ENCODE measurements at places on chromosomes 5 and 9. TPM values are rescaled to one million over a fixed set of nuclear protein-coding genes. Genes with fewer than 3 reads are reported as not detected.

- H3K4me1 ChIP-seq: no peaks in the 10 kb centered on the region
- no peak overlapping the region for H3K4me3 ChIP-seq
- no peaks in the 10 kb centered on the region for H3K27me3 ChIP-seq
- H3K36me3 ChIP-seq: no peaks in the 10 kb centered on the region
Measured at GRCh38 chr9:104009826-104010225, 84.3 kb upstream of the SMC2 start.

OR1L8 gene
- total RNA-seq: not detected

DNA sequence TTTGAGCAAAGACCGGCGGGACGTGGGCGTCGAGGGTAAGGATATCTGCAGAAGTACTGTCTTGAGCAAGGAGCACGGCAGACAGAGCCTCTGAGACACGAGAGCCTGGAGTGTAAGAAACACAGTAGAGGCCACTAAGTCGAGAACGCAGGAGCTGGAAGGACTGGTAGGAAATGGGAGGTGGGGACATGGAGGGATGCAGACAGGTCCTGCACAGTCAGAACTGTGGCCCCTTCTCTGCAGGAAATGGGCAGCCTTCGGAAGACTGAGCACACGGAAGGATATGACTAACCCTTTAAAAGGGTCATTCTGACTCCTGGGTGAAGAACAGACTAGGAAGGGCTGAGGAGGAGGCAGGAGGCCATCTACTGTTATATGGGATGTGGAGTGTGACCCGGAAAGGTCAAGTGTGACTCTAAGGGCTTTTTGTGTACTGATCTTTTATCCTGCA is 1.4 kb upstream of the CAMSAP1 start:
- peaks cover 37% of the 10 kb centered on the region for H3K4me1 ChIP-seq
- no peak for DNase-seq
- peak overlapping the region; percentile 94 for H3K27ac ChIP-seq
- H3K27me3 ChIP-seq: no peaks in the 10 kb centered on the region
- H3K4me3 ChIP-seq: peak overlapping the region; percentile 81
- H3K36me3 ChIP-seq: peaks cover 3% of the 10 kb centered on the region

SHISAL2B gene
- not detected for total RNA-seq

- no peak overlapping the region for H3K27ac ChIP-seq
- H3K4me3 ChIP-seq: no peak overlapping the region
- no peak for DNase-seq
- no peaks in the 10 kb centered on the region for H3K4me1 ChIP-seq
- no peaks in the 10 kb centered on the region for H3K27me3 ChIP-seq
- H3K36me3 ChIP-seq: no peaks in the 10 kb centered on the region
Measured at GRCh38 chr5:92674321-92674720, 906.7 kb downstream of the NR2F1-AS1 start.

DNA sequence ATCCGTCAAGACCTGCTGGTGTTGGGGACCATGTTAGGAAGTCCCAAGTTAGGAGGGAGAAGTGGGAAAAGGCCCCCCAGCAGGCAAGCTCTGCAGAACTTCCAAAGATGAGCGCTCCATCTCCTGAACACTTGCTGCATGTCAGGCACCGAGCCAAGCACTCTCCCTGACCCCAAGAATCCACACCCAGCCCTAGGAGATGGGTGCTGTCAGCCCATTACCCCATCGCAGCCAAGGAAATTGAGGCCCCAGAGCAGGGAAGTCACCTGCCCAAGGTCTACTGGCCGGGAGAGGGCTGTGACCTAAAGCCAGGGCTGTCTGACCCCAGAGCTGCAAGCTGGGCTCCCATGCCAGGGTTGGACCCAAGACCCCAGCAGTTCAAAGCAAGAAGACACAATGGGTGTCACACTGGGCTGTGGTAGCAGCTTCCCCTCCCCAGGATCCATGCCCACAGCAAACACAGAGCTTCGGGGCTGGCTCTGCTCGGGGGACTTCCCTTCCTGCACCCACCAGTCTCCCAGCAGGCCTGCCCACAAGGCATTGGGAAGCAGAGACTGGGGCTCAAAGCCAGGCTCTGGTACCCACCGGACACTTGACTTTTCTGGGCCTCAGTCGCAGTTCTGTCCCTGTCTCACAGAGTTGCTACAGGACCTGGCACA is 13.5 kb downstream of the EEIG1 start:
- H3K4me1 ChIP-seq: peaks cover 89% of the 10 kb centered on the region
- no peak for DNase-seq
- no peaks in the 10 kb centered on the region for H3K27me3 ChIP-seq
- H3K4me3 ChIP-seq: no peak overlapping the region
- H3K27ac ChIP-seq: no peak overlapping the region

GRCh38 chr9:76464706-76465105 is 5.7 kb downstream of the GCNT1 start:
- H3K4me1 ChIP-seq: peaks cover 4% of the 10 kb centered on the region
- no peak overlapping the region for H3K27ac ChIP-seq
- H3K4me3 ChIP-seq: no peak overlapping the region
- no peak for DNase-seq

DNA sequence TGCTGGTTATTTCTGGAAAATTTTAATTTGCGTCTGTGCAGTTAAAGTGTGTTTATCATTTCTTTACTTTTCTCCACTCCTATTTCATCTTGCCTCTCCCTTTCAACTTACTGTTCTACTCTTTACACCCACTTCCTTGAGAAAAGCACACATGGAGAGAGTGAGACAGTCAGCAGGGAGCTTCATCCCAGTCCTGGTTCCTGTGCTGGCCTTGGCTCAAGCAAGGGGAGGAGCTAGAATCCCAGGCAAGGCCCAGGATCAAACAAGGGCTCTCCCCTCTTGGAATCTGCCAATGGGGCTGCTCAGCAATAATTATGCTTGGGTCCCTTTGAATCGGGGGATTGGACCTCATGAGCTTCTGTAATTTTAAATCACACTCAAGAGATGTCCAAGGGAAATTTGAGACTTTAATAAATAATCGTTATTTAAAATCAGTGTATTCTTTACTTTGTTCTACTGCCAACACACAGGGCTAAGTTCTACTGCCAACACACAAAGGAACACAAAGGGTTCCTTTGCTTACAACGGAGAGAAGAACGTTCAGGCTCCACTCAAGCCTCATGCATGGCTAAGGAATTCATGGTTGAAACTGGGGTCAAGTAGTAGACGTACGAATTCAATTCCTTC is 439.3 kb upstream of the DAB2 start:
- H3K4me1 ChIP-seq: no peaks in the 10 kb centered on the region
- H3K4me3 ChIP-seq: no peak overlapping the region
- no peak overlapping the region for H3K27ac ChIP-seq
- H3K27me3 ChIP-seq: no peaks in the 10 kb centered on the region

GRCh38 chr9:112777914-112778313 is 27.4 kb downstream of the SNX30 start:
- H3K36me3 ChIP-seq: no peaks in the 10 kb centered on the region
- H3K4me3 ChIP-seq: no peak overlapping the region
- DNase-seq: no peak

GRCh38 chr9:91187311-91187964 is 174.3 kb downstream of the AUH start:
- H3K36me3 ChIP-seq: no peaks in the 10 kb centered on the region
- no peaks in the 10 kb centered on the region for H3K27me3 ChIP-seq
- no peak for DNase-seq
- peak overlapping the region; percentile 23 for H3K27ac ChIP-seq
- H3K4me1 ChIP-seq: peaks cover 10% of the 10 kb centered on the region

DNA sequence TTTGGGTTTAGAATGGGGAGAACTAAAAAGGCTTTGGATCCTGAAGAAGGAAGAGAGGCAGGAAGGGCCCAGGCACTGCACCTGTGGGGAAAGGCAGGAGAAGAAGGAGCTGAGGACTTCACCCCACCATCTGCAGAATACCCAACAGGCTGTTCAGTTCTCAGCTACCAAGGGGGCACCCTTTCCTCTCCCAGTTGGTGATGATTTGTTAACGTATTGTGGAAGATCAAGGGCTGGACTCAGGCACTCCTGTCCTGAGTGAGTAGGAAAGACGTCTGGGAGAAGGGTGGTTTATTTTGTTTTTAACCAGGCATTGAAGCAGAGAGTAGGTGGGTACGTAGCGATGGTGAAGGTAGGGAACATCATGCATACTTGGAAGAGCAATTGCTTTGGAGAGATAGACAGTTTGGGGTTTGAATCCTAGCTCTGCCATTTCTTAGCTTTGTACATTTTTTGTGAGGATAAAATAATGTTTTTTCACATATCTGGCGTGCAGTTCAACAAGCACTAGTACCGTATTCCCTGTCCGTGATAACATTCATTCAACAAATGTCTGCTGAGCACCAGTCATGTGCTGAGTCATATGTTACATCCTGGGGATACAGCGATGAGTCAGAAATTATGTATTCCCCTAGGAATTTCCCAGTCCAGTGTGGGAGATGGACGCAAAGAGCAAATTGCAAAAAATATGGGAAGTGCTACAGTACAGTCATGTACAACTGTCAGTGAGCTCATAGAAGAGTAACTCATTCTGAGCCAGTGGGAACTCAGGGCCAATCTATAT is 2.1 kb downstream of the MSANTD3 start:
- no peaks in the 10 kb centered on the region for H3K36me3 ChIP-seq
- peak overlapping the region; percentile 91 for H3K27ac ChIP-seq
- peaks cover 45% of the 10 kb centered on the region for H3K4me1 ChIP-seq
- H3K4me3 ChIP-seq: peak overlapping the region; percentile 92

GRCh38 chr5:141958113-141958512 is at the start of gene PCDH12:
Gene PCDH12 (minus strand): TSS chr5:141958202. CDS start chr5:141957851, 351 bp downstream.
- H3K36me3 ChIP-seq: no peaks in the 10 kb centered on the region
- peaks cover 5% of the 10 kb centered on the region for H3K4me1 ChIP-seq
- H3K27me3 ChIP-seq: no peaks in the 10 kb centered on the region
- peak; percentile 68 for DNase-seq
- H3K27ac ChIP-seq: peak within 1 kb of the TSS; percentile 58

SLC36A2 gene
- total RNA-seq: 14.5 TPM

GRCh38 chr9:71985297-71985911 is 74.0 kb downstream of the C9orf85 start:
- no peak overlapping the region for H3K4me3 ChIP-seq
- DNase-seq: no peak

DNA sequence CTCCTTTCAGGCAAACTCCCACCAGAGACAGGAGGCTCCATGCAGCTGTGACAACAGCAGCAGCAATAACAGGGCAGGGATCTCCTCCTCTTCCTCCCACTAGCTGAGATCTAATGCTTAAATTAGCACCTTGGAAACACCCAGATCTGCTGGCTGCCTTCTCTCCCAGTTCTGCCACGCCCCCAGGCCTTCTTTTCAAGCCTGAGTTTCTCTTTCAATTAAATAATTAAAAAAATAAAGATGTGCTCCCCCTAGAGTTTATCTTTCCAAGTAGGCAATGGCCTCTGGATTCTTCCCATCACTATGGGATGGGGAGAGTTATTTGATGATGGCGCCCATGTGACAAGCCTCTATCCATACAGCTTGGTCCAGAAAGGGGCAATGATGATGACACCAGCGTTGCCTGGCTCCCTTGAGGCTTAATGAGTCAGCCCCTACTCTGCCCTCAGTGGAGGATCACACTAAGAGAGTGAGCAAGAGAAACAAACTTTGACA is 3.8 kb downstream of the FAM219A start:
- peaks cover 82% of the 10 kb centered on the region for H3K4me1 ChIP-seq
- DNase-seq: peak; percentile 56
- H3K27me3 ChIP-seq: no peaks in the 10 kb centered on the region
- no peaks in the 10 kb centered on the region for H3K36me3 ChIP-seq
- H3K27ac ChIP-seq: peak overlapping the region; percentile 91

TMEFF1 gene
- 0.56 TPM for total RNA-seq

- H3K4me1 ChIP-seq: no peaks in the 10 kb centered on the region
- no peak overlapping the region for H3K27ac ChIP-seq
- H3K36me3 ChIP-seq: no peaks in the 10 kb centered on the region
- DNase-seq: no peak
- H3K27me3 ChIP-seq: no peaks in the 10 kb centered on the region
Measured at GRCh38 chr9:38708759-38709158, 11.2 kb downstream of the FAM240B start.

ABLIM3 gene
- total RNA-seq: 37.2 TPM

DNA sequence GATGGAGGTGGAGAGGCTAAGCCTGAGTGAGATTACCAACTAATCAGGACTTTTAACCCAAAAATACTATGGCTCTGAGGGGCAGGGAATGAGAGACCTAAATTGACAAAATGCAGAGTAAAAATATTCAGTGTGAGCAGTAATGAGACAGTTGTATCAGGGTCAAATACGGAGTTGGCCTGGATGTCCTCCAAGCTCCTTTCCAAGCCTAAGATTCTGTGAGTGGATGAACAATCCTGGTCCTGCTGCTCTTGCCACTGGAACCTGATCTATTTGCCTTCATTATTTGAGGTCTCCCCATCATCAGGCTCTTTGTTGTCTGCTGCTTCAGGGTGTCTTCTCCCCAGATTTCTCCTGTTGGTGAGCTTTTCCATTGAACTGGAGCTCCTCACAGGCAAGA is 1.1 kb downstream of the PDCD1LG2 start:
- peak overlapping the region; percentile 55 for H3K4me3 ChIP-seq
- DNase-seq: no peak
- H3K27ac ChIP-seq: no peak overlapping the region
- peaks cover 24% of the 10 kb centered on the region for H3K4me1 ChIP-seq
- H3K27me3 ChIP-seq: no peaks in the 10 kb centered on the region
- H3K36me3 ChIP-seq: no peaks in the 10 kb centered on the region

DNA sequence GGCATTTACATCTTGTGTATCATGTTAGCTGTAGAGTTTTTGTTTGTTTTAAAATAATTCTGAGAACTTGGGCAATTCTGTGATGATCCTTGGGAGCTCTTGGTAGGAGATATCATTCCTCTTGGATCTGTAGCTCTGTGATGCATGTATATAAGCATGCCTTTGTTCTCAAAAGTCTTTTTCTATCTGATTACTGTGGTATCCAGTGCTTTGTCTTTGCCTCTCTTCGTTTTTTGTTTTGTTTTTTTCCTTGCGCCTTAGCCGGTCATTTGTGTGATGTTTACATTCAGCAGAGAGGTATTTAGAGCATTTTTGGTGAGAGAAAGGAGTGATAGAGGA is 110.0 kb downstream of the PAM start:
- H3K27me3 ChIP-seq: no peaks in the 10 kb centered on the region
- no peaks in the 10 kb centered on the region for H3K36me3 ChIP-seq
- peak overlapping the region; percentile 92 for H3K27ac ChIP-seq
- H3K4me3 ChIP-seq: peak overlapping the region; percentile 84

DNA sequence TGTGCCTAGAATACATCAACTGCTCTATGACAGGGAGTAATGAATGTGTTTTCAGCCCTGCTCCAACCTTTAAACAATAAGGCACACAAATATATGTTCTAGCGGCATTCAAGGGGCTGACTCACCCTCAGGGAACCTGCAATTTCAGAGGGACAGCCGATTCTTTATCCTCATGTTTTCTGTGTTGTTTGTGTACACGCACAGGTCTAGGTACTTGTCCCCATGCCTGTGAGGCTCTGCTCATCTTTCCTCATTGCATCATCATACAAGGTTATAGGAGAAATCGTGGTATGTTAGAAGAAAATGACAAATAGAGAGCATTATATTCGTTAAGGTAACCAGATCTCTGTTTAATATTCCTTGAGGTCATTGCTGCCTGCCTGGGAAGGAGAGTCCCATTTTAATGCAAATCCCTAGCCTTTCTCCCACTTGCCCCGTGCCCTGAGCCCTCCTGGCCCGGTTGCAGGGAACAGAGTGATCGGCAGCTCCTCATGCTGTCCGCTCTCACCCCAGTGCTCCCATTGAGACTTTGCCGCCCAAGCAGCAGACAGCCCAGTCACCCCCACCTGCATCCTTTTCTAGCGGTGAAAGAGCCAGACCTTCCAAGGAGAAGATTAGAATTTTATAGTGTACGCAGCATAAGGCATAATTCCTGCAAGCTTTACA is 14.6 kb downstream of the MAP1B start:
- H3K36me3 ChIP-seq: no peaks in the 10 kb centered on the region
- no peaks in the 10 kb centered on the region for H3K4me1 ChIP-seq
- no peaks in the 10 kb centered on the region for H3K27me3 ChIP-seq

Measured in psoas muscle (tissue), 8 donors.